ENCODE measurements at places on chromosomes 12 and 14.

- DNase-seq, result peak; percentile 22
These were observed 2.0 kb upstream of the ART4 start for GRCh38 chr12:14845350-14845750.

DNA sequence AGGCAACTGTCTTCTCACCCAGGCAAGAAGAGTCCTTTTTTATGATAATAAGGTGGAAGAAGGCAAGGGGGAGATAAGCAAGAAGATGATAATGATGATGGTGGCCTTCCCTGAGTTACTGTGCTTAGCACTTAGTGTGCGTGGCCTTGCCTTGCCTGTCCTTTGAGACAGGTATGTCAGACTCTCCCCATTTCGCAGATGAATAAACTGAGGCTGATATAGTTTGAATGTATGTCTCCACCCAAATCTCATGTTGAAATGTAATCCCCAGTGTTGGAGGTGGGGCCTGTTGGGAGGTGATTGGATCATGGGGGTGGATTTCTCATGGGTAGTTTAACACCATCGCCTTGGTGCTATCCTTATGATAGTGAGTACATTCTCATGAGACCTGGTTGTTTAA is 8.6 kb upstream of the OAS3 start:
- DNase-seq, result no peak

DNA sequence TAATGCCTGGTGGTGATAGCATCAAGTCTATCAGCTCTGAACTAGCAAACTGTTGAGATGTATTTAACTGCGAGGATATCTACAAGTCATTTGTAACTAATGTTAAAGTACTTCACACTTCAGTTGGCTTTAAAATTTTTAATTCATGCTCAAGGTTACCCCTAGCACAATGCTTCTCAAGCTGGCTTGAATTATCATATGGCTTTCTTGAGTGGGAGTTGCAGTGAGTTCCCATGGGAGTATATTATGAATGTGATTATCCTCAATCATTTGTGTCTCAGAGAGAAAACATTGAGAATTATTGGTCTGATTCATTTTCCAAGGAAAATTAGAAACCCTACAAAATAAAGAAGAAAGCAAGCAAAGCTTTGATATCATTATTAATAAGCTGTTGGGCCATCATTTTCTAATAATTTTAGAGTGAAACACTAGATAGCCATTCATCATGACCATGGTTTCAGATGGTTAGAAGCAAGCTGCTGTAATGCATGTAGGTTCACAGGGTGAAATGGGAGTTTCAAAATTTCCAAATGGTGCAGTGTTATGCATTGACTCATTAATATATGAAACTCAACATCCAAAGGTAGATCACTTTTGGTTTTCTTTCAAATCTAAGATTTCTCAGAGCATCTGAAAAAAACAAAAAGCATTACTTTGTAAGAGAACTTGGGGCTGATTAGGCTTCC is 11.8 kb upstream of the KRAS start:
- no peak for DNase-seq

DNA sequence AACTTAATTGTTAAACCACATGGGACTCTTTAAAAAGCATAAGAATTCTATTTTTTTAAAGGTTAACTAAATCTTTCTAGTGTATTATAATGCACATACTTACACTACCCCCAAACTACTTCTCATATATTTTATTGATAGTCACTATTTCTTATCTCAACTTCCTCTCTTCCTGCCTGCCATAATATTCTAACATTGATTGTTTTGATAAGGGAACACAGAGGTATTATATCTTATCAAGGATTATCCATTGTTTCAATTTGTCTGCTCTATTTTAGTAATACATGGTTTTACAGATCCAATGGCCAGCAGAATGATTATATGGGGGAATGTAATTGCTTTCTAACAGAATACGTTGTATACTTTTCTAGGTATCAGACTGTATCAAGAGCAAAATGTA is 98.9 kb downstream of the EPS8 start:
- no peak for DNase-seq

- no peak for DNase-seq
These were observed 974 bp upstream of the TNS2 start for GRCh38 chr12:53048780-53049401.

Measured in amniotic stem cell (primary cell).